ENCODE measurements at places on chromosomes 16 and 17. TPM values are rescaled to one million over a fixed set of nuclear protein-coding genes. Genes with fewer than 3 reads are reported as not detected.

The SOCS1 gene
- 7.9 TPM for total RNA-seq

The TEKT5 gene
- total RNA-seq: 2.3 TPM

GRCh38 chr16:64808474-64808873 lies 313.4 kb downstream of the CDH11 start:
- H3K27ac ChIP-seq: no peak overlapping the region
- H3K27me3 ChIP-seq: no peaks in the 10 kb centered on the region
- no peak for DNase-seq
- H3K4me1 ChIP-seq: no peaks in the 10 kb centered on the region

GRCh38 chr17:16381496-16381820 lies 567 bp downstream of the UBB start:
- no peak for DNase-seq
- peak overlapping the region; percentile 93 for H3K27ac ChIP-seq
- peaks cover 19% of the 10 kb centered on the region for H3K36me3 ChIP-seq
- H3K27me3 ChIP-seq: no peaks in the 10 kb centered on the region

DNA sequence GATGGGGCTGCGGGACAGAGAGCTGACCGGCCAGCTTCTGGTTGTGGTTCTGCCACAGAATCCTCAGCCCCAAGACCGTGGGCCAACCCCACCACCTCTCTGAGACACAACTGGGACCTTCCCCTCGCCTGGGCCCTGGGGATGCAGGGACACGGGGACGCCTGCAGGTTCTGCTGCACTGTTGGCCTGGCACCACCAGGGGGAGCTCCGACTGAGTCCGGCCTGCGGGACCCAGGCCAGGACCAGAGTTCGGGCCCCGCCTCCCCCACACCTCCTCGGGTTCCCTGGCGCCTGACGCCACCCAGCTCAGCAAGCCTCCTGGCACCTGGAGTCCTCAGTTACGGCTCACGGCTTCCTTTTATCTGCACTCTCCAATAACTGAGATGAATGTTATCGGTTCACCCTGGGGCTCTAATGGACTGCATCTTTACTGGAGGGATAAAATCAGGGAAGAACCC lies 27.3 kb downstream of the TBC1D16 start:
- peaks cover 18% of the 10 kb centered on the region for H3K4me1 ChIP-seq
- H3K36me3 ChIP-seq: peaks cover 45% of the 10 kb centered on the region
- H3K27me3 ChIP-seq: no peaks in the 10 kb centered on the region
- H3K4me3 ChIP-seq: no peak overlapping the region

GRCh38 chr17:75695141-75695829 lies 26.0 kb upstream of the ITGB4 start:
- peak overlapping the region; percentile 97 for H3K27ac ChIP-seq
- H3K4me1 ChIP-seq: peaks cover 100% of the 10 kb centered on the region
- no peaks in the 10 kb centered on the region for H3K27me3 ChIP-seq
- no peak overlapping the region for H3K4me3 ChIP-seq

DNA sequence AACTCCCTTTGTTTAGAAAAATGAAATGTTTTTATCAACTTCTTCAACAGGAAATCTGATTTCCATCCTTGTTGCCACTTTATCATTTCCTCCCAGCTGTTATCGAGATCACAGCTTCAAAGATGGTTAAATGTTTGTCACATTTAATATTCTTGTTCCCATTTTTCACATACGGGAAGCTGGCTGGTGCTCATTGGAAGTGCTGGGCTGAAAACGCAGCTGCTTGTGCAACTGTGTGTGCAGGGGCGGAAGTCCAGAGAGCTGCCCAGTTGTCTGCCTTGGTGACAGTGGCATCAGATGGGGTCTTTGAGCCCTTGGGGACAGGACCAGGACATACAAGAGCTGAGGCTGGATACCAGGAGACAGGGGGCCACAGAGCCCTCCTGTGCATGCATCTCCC lies 549.2 kb upstream of the CDH11 start:
- H3K4me3 ChIP-seq: no peak overlapping the region
- peaks cover 3% of the 10 kb centered on the region for H3K4me1 ChIP-seq
- no peak overlapping the region for H3K27ac ChIP-seq
- H3K27me3 ChIP-seq: no peaks in the 10 kb centered on the region

- no peak overlapping the region for H3K27ac ChIP-seq
- no peaks in the 10 kb centered on the region for H3K27me3 ChIP-seq
Observed at GRCh38 chr16:66936462-66936861, 1.1 kb downstream of the CES2 start.

- no peak for DNase-seq
- H3K27me3 ChIP-seq: no peaks in the 10 kb centered on the region
- peaks cover 86% of the 10 kb centered on the region for H3K36me3 ChIP-seq
- H3K4me1 ChIP-seq: no peaks in the 10 kb centered on the region
Observed at GRCh38 chr17:76085731-76086366, 6.9 kb downstream of the ZACN start.

GRCh38 chr17:44381810-44382305 lies 7.6 kb downstream of the ITGA2B start:
- no peaks in the 10 kb centered on the region for H3K36me3 ChIP-seq
- no peak for DNase-seq
- no peak overlapping the region for H3K4me3 ChIP-seq
- H3K27ac ChIP-seq: no peak overlapping the region
- peaks cover 16% of the 10 kb centered on the region for H3K4me1 ChIP-seq

- H3K4me3 ChIP-seq: no peak overlapping the region
- H3K36me3 ChIP-seq: peaks cover 76% of the 10 kb centered on the region
- no peaks in the 10 kb centered on the region for H3K27me3 ChIP-seq
- DNase-seq: no peak
- H3K27ac ChIP-seq: no peak overlapping the region
Observed at GRCh38 chr17:32479074-32479617, 7.6 kb upstream of the CDK5R1 start.

DNA sequence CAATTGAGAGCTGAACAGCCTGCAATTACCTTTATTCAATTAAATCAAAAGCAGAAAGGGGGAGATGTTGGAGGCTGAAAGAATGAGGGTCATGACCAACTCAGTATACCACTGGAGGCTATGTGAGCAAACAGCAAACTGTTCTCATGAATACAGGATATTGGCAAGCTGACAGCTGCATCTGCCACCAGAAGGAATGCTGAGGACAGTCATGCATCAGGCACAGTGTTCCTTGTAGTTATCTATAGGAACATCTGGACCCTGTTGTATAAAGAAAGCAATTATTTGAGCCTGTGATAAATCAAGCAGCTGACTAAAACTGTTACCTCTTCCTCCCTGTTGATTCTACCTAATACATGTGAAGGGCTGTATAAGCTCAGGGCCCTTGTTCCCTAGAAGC lies 2064.6 kb downstream of the TP53TG3F start:
- DNase-seq: no peak
- H3K27me3 ChIP-seq: no peaks in the 10 kb centered on the region
- no peak overlapping the region for H3K4me3 ChIP-seq
- no peaks in the 10 kb centered on the region for H3K4me1 ChIP-seq
- H3K27ac ChIP-seq: no peak overlapping the region
